ENCODE measurements at places on chromosomes 7 and 10.

GRCh38 chr10:77641344-77641743 lies 3.7 kb upstream of the KCNMA1 start:
- no peak for DNase-seq

DNA sequence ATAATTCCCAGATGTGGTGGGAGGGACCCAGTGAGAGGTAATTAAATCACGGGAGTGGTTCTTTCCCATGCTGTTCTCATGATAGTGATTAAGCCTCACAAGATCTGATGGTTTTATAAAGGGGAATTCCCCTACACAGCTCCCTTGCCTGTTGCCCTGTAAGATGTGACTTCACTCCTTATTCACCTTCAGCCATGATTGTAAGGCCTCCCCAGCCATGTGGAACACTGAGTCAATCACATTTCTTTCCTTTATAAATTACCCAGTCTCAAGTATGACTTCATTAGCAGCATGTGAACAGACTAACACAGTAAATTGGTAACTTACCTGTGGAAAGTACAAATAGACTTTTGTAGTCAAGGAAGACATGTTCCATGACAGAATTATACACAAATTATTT lies 55.2 kb downstream of the ZNF716 start:
- DNase-seq, result no peak

DNA sequence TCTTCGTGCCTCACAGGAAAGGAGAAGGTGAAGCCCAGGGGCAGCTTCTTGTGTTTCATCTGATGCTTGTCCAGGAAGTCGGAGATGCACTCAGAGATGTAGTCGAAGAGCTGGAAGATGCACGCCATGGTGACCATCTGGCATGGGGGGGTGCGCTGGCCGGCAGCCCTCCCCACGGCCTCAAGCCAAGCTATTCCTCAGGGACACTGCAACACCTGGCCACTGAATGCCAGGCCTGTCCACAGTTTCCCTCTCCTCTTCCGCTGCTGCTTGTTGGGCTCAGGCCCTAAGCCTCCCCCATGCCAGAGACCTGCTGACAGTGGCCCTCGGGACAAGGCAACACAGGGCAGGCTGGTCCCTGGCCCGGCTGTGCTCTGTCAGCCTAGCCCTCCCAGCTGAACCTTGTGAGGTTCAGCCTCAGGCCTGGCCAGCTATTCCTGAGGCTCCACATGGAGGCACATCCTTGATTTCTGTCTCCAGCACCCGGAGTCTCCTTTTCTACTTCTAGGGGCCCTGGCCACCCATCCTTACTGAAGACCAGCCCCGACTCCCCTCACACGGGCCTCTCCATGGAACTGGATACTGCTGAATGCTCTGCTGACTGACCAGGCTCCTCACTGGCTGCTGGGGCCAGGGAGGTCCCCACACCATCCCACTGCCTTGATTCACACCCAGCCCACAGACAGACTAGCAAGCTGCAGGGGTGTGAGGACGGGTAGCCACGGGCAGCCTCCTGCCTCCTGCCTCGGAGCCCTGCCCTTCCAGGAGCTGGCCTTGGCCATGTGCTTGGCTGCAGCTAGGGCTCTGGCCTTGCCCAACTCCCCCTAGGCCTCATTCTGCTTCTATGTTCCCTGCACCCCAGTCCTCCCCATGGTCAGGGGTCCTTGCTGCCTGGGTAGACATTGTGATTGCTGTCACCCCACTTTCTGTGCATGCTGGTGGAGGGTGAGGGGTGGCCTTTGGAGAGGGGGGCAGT lies 10.1 kb upstream of the MYL7 start:
- no peak for DNase-seq

GRCh38 chr10:46270086-46270811 lies 16.5 kb upstream of the ANTXRL start:
- DNase-seq, result no peak

DNA sequence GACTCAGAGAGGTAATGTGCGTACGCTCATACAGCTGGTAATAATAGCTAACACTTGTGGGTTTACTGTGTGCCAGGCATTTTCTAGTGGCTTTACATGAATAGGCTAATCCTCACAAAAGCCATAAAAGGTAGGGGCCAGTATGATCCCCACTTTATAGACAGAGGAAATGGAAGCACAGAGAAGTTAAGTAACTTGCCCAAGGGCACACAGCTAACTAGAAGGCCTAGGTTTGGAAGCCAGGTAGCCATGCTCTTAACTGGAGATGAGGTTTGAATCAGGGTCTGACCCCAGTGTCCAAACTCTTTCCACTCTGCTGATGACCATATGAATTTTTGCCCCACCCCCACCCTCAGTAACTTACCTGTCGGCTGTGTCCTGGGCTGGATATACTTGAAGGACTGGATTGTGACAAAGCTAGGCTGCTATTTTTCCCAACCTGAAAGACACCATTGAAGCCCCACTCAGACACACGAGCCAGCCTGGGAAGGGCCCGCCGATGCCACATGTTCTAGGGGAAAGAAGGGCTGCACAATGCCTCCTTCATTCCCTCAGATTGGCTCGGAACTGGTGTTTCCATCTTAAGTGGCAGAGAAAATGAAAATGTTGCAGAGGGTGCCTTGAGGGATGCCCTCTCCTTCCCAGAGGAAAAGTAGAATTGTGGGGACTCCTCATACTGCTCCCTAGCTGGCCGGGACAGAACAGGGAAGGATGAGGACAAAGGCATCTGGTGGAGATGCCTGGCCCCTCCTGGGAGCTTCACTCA lies 29.1 kb upstream of the EFCAB10 start:
- DNase-seq, result no peak

GRCh38 chr10:126558881-126559280 lies 111.6 kb downstream of the C10orf90 start:
- DNase-seq, result no peak

GRCh38 chr7:130369831-130370550 lies 10.3 kb upstream of the CPA1 start:
- DNase-seq, result no peak

DNA sequence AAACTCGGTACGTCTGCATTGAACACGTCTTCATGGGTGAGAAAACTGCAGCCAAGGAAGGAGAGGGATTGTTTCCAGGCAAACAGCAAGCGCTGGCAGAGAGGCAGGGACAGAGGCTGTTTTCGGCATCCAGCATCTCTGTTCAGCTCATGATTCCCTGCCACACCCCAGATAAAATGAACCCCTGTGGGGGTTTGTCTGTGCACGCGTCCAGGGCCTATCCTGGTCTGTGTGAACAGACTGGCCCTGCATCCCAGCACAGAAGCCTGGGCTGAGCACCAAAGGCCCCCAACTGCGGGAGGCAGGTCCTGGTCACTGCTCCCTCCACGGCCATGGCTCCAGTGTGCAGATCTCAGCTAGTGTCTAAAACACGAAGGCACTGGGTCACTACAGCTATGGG lies 83.3 kb upstream of the FAM20C start:
- peak; percentile 49 for DNase-seq

DNA sequence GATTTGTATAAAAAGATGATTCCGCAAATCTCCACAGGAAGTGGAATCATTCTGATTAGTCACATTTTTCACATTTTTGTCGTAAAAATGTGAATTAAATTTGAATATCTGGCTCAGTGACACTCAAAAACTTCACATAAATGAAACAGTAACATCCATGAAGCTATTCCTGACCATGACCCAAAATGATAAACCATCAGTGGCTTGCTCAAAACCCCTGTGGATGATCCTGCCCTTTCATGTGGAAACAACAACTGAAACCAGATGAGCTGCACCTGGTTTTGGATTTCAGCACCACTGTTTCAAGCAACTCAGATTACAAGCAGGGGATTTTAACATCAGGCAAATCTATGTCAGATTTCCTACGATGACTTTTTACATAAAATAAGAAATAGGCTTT lies 80.3 kb downstream of the AMPH start:
- no peak for DNase-seq

DNA sequence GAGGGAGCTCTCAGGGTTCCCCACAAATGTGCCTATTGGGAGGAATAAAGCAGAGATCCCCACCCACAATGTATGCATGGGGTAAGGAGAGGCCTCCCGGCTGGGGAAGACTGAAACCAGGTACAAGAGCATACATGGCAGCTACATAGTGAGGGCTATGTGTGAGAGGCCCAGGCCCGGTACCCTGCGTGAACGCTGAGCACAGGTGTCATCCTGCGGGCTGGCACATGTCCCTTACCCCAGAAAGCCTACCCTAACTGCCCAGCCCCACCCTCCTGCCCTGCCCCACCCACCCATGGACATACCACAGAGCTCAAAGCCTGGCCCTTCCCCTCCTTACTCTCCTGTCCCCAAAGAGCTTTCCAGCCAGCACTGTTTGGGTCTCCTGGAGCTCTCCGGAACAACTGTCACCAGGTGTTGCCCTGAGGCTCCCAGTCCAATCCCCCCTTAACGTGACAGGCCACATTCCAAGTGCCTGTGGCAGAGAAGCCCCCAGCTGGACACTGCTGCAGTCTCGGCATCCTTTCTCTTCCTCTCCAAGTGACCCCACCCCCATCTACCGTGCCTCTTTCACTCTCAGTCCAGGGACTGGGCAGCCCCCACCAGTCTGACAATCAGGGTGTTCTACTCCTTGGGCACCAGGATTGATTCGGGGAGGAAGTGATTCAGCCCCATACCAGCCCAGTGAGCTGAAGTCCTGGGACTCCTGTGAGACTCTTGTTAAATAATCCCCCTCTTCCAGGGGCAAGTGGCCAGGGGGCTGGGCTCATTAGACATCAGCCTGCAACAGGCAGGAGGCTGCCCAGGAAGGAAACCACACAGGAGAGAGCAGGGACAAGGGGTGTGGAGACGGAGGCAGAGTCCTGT lies 19.6 kb downstream of the GRID1 start:
- no peak for DNase-seq

DNA sequence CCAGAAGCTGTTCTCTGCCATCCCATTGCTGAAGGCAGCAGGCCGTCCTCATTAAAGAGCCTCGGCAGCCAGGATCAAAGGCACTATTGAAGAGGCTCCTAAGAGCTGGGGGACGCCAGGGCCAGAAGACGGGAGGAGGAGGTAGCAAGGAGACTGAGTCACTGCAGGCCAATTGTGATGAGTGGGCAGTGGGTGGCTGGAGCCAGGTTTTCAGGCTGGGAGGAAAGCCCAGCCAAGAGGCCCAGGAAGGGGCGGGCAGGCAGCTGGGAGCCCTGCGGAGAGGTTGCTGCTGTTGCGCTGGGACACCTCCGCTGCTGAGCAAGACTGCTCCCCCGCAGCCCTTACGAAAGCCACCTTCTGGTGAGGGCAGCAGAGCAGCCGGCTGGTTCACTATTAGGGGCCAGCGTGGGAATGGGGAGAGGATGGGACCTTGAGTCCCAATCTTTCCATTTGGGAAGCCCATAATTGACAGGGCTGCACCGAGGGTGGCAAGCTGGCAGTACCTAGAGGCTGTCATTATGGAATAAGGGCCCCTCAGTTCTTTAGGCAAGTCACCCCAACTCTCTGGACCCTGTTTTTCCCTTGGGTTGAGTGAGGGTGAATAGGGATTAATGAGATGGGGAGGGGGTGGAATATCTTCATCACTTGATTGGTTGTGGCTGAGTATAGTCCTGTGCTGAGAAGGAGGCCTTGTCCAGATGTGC lies 48.4 kb downstream of the UNC5B start:
- DNase-seq, result peak; percentile 59

DNA sequence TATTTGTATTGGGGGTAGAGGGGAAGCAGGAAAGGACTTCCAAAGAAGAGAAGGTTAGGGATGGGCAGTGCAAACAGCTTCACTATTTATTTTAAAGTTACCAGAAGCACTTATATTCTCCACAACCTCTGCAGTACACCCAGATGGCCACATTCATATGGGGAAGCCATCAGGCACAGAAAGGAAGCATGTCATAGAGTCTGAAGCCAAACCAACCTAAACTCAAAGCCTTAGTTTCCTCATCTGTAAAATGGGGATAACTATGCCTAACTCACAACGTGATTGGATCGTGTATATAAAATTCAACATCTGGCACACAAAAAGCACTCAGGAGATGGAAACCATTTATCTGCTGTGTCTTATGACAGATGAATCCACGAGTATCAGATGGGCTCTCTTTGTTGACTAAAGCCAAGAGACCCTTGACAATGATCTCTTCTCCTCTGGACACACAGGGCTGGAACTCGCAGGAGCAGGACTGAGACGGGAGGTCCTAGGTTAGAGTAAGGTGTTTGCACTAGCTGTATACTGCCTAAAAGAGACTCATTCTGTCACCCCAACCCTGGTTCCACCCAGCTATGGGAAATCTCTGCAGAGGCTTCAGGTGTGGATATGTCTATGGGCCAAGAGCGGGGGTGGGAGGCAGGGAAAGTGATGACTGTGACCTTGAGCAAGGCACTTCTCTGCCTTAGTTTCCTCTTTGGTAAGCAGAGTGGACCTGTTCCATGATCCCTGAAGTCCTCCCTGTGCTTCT lies 1.8 kb downstream of the KIAA1549 start:
- DNase-seq, result no peak

- no peak for DNase-seq
These were observed 18.0 kb upstream of the SLF2 start for GRCh38 chr10:100894589-100895294.

GRCh38 chr10:44924261-44925040 lies 13.3 kb downstream of the TMEM72 start:
- DNase-seq, result no peak

GRCh38 chr7:81604808-81605174 lies 165.1 kb downstream of the HGF start:
- DNase-seq, result no peak

- no peak for DNase-seq
These were observed 91.2 kb downstream of the LCOR start for GRCh38 chr10:96922978-96923948.

GRCh38 chr10:91711885-91712680 lies 79.2 kb upstream of the PPP1R3C start:
- DNase-seq, result peak; percentile 17

- DNase-seq, result no peak
These were observed 259.3 kb downstream of the HTR7 start for GRCh38 chr10:90598513-90598912.

DNA sequence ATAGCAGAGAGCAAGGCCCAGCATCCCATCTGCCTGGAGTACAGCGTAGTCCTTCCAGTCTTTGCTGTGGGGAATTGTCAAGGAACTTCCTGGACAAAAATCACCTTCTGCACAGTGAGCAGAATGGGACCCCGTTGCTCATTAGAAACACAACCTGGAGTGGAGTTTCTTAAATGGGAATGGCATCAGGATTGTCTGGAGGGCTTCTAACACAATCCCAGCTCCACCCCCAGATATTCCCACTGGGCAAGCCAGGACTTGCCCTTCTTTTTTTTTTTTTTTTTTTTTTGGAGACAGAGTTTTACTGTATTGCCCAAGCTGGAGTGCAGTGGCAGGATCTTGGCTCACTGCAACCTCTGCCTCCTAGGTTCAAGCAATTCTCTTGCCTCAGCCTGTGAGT lies 356.4 kb downstream of the GALNT17 start:
- DNase-seq, result no peak

- no peak for DNase-seq
These were observed 64.4 kb upstream of the MYO3A start for GRCh38 chr10:25869609-25870008.

DNA sequence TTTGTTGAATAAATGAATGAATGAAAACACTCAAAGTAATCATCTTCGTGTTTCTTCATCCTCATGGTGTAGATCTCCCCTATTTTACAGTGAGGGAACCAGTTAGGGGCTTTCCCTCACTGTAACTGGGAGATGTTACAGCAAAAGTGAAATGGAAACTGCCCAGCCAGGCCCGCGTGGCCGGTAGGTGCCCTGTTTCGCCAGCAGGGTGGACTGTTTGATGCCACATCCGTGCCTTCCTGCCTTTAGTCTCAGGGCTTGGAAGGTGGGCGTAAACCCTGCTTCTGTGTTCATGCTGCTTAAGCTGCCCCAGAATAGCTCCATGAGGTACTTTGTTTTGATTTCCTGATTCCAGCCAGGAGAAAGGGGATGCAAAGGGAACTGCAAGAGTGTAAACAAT lies 268.8 kb downstream of the PLXNA4 start:
- no peak for DNase-seq

- no peak for DNase-seq
These were observed 117.7 kb downstream of the ARHGAP21 start for GRCh38 chr10:24606021-24606420.

All from testis (tissue), 5 donors.